Esophagus squamous epithelium (tissue), 5 donors: ENCODE measurements at places on chromosomes 4 and X. TPM values are rescaled to one million over a fixed set of nuclear protein-coding genes. Genes with fewer than 3 reads are reported as not detected.

DNA sequence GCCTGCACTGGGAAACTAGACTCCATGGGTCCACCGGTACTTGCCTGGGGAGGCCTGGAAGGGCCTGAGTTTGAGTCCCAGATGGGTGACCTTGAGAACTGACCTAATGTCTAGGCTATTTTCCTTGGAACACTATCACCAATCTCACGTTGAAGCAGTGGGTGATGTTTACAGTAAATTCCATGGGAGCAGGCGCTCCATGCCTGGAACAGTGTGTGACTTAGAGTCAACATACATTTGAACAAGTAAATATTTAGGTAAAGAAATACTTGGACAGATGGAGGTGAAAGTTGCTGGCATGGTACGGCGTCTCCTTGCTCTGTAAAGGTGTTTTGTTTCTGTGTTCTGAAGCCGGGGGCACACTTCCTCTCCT is 47.5 kb downstream of the TBC1D14 start:
- no peak for DNase-seq

NXF2 gene
- total RNA-seq: not detected

- DNase-seq: no peak
These were observed 55.9 kb upstream of the RASSF6 start for GRCh38 chr4:73676136-73676535.

TMEM129 gene
- total RNA-seq: 47.5 TPM

ADGRG2 gene
- 1.1 TPM for total RNA-seq

GRCh38 chr4:47720787-47721186 is 117.1 kb downstream of the CORIN start:
- no peak for DNase-seq

SAGE1 gene
- not detected for total RNA-seq

DNA sequence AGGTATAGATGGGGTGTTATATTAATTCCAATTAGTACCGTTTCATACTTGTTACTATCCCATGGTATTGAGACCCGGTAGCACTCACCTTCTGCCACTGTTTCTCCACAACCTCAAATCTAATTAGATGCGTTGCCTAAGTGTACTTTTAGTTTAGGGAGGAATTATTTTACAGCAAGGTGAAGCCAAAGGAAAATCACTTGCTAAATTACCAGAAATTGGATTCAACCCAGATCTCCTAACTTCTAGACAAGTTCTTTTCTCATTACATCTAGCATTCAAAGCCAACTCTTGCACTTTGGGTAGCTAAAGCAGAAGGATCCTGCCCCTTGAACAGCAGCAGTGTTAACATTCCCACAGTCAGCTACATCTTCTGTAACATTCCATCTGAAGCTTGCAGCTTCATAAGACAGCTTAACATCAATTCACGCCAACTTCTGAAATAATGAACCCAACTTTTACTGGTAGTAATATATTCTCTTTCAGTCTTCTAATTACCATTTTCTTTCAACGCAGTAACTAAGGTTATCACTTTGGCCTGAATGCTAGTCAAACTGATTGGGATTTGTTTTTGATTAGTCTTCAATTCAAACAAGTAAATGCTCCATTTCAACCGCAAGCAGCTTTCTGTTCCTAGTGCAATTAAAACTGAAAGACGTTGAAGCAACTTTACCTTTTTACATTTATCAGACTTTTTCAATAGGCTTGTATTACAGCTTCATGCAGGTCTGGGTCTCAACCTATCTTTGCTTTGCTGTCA is 934 bp upstream of the SEC31A start:
- DNase-seq: no peak

GRCh38 chr4:106277140-106277675 is 38.8 kb downstream of the TBCK start:
- no peak for DNase-seq

SPARCL1 gene
- 37.3 TPM for total RNA-seq

GRCh38 chr4:159600061-159600460 is 497.2 kb downstream of the RAPGEF2 start:
- no peak for DNase-seq

DNA sequence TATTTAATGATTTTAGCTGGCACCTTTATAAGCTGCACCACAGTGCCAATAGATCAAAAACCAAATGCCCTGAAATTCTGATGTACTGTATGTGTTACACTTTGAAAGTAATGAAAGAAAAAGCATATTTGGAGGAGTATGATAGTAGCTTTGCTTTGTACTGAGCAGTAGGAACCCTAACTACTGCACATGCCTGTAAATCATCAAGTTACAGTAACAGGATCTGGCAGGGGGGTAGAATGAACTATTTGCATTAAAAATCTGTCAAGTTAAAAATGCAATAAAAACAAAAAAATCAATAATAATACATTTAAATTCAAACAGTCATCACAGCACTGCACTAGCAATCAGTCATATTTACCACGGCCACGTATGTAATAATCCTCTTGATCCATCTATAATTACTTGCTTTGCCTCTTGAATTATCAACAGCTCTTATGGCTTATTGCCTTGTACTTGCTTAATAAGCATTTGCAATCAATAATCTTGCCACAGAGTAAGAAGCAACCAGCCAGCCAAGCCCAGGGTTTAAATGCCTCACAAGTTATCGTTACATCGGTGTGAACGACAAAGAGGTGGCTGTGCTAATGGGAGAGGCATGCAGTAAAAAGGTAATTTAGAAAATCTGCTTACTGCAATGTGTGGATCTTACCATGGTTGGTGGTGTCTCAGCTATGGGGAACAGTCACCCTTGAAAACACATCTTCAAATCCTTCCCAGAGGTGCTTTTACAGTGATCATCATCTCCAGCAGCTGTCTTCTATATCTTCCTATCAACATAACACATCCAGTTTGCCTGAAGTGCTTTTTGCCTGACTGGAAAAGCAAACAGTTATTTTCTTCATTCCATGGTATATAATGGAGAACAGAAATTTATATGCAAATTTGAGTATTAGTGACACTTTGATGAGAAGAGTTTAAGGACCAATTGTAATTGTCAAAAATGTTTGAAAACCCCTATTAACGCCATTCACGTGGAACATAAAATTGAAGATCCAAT is 1812.1 kb upstream of the ADGRL3 start:
- DNase-seq: no peak
